ENCODE measurements at places on chromosomes 1 and 21.

DNA sequence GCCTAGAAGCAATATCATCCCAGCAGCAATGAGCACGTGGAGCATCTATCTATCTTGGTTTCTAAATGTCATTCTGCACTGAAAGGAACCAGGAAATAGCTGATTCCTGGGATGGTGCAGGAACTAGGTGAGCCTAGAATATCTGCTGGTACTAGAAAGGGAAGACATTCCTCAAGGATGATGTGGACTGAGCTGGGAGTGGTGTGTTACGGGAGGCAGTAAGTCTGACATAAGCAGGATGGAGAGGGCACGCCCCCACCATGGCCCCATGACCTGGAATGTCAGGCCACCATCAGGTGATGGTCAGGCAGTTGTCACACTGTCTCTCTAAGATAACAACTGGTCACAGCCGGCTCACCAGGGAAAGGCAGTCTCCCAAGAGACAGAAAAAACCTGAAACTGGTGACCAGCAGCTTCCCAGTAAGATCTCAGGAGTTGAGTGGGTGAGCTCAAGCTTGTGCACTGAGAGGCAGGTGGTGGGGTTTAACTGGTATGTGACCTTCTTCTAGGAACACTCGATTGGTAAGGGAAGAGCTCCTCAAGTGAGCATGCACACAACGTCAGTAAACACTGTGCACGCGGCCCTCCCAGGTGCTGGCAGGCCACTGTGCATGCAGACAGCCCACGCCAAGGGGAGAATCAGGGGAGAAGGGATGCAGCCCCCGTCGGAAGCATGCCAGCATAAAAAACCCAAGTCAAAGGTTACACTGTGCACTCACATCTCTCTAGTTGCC lies 148.7 kb downstream of the ADSS2 start:
- no peak for DNase-seq

GRCh38 chr1:198775606-198776005 lies 136.8 kb downstream of the PTPRC start:
- DNase-seq = peak; percentile 83

- DNase-seq = no peak
Measured at GRCh38 chr21:43332861-43333297, 94.1 kb downstream of the SIK1 start.

GRCh38 chr1:206703661-206704060 lies 19.0 kb downstream of the MAPKAPK2 start:
- no peak for DNase-seq

DNA sequence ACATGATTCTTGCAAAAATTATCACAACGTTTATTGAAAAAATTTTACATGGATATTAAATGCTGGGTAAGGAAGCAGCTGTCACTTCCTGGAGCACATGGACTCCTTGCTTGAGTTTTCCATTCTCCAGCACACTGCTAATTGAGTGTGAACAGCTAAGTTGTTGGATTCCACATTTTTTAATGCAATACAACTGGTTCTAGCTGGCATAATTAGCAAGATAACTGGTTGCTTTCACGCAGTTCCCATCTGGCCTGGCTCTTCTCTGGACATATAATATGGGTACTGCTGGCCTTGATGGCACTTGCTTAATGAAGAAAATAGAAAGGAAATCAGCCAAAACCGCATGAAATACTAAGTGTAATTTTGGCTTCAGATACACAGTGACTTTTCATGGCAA lies 26.6 kb downstream of the RGS21 start:
- no peak for DNase-seq

GRCh38 chr1:155698382-155699038 lies 9.6 kb downstream of the DAP3 start:
- no peak for DNase-seq

DNA sequence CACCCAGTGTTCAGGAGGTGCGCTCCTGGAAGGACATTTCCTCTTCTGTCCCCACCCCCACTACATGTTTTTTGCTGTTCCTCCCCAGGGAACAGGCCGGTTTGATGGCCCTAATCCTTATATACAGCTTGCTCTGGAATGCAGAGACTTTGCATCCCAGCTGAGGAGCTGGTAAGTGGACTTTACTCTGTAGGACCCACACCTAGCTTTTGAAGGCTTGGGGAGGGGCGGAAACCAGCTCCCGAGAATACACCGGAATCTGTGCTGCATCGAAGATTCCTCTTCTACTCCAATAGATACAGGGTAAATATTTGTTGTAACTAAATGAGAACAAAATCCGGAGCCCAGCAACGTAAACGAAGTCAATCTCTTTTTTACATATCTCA lies 1.2 kb upstream of the CGN start:
- DNase-seq = no peak

DNA sequence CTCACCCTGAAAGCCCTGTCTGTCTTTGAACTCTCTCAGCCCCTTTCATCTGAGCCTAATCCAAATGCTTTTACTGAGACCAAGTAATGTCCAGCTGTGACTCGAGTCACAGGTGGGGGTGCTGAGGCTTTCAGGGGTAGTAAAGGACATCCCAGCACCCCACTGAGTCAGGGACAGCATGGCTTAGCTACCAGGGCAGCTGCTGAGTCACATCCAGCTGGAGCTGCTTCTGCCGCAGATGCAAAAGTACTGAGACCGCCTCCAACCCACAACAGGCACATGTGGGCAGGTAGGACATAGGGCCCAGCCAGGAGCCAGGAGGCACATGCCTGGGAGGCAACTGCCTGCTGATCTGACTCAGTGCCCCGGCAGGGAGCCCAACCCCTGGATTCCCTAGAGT lies 6.7 kb upstream of the VSIG8 start:
- DNase-seq = no peak

GRCh38 chr1:114729782-114730181 lies 13.2 kb upstream of the NRAS start:
- DNase-seq = no peak

DNA sequence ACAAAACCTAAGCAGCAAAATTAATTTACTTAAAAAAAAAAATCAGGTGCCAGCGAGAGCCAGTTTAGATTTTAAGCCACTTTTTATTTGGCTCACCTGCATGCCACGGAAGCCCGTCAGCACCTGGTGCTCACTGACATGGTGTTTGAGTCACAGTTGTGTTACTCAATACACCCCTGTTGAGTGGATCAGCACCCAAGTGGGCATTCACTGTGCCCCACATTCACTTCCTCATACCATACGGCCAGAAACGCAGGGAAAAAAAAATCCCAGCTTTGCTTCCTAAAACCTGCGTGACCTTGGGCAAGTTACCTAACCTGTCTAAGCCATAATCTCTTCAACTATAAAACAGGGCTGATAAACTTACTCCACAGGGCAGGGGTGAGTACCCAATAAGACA lies 42.8 kb upstream of the SIM2 start:
- DNase-seq = no peak

DNA sequence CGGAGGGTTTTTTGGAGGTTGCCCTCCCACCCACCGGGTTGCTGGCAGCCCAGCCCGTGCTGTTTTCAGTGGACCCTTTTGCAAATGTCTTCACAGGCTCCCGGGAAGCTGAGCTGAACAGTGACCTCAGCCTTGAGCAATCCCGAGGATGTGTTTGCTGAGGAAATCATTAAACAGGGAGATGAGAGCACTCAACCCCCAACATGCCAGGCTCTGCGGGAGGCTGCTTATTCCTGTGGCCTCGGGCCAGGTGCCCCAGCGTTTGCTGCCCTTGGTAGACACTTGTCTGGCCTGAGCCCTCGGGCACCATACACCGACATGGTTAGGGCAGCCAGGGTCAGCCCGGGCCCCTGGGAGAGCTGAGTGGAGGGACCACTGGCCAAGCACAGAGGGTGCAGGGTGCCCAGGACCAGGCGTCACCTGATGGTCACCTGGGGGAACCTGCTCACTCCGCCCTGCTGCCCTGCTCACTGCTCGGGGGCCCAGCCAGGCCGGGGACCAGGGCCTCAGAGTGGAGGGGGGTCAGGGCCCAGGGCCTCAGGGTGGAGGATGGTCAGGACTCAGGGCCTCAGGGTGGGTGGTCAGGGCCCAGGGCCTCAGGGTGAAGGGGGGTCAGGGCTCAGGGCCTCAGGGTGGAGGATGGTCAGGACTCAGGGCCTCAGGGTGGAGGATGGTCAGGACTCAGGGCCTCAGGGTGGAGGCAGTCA lies 42.5 kb upstream of the POFUT2 start:
- no peak for DNase-seq

DNA sequence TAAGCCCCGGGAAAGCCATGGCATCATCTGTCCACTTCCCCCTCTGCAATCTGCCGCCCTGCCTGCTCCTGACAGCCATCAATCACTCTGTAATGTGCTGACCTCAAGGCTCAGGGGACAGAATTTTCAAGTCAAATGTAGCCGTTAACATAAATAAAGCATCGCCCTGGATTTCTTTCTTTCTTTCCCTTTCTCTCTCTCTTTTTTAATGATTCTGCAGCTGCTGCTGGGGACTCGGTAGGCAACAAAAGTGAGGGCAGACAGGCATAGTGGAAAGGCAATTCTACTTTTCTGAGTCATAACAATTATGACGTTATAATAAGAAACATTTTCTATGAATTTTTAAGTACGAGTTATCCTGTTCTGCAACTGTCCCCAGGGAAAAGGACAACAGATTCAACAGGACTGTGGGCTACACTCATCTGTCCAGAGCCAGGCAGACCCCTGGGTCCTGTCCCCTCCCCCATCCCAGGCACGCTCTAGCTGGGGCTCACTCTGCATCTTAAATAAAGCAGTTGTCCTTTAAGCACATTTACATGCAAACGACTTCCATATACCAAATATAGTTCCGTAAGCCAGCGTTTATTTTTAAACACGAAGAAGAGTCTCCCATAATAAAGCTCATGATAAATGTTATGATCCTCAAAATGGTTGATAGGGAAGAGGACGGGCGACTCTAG lies 78.7 kb downstream of the SSBP3 start:
- DNase-seq = no peak

DNA sequence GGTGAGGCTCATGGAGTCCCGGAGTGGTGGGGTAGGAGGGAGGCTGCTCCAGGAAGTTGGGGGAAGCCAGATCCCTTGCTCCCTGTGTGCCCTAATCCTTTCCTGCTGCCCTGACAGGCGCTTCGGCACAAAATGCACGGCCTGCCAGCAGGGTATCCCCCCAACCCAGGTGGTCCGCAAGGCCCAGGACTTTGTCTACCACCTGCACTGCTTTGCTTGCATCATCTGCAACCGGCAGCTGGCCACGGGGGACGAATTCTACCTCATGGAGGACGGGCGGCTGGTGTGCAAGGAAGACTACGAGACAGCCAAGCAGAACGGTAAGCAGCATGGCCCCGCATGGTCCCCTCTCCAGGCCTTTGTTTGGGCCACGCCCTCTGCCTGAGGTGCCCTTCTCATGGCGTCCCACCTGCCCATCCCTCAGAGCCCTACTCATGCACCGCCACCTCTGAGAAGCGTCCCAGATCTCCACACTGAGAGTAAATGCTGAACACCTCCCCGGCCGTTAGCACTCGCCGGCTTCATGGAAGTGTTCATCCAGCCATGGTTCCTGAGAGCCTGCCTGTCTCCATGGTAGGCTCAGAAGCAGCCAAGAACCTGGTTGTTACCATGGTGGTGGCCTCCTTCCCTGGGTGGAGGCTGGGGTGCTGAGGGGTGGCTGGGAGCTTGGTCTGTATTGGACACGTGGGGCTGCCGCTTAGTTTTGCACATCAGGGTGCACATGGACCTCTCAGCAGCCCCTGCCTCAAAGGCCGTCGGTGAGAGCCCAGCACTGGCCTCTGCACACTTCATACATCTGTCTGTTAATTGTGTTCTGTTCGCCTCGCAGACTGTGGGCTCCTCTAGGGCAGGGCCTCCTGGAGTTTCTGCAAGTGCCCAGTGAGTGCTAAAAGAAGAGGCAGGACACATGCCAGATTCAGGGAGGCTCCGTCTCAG lies 36.5 kb downstream of the LHX4 start:
- no peak for DNase-seq

DNA sequence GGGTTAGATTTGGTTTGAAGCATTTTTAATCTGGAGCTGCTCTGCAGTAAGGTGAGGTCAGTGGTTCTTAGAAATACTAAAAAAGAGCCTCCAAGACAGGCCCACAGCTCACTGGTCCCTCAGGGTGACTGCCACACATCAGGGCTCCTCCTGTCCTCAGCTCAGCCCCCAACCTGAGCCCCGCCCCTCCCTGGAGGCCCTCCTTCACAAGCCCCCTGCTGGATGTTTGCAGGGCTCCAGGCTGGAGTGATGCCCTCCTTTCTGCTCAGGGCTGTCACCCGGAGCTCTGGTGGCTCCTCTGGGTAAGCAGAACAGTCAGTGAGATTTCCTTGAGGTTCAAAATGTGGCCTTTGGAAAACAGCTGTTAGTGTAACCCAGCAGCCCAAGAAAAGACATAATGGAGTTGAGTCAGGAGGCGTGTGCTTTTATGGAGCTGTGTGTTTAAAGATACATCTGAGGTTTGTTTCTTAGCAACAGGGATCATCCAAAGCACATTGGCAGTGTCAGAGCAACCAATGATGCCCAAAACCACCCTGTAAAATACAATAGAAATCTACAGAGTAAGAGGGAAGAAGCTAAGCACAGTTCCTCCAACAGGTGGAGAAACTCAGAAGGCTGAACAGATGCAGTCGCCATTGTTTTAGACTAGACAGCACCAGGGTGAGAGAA lies 21.4 kb downstream of the STUM start:
- DNase-seq = no peak

- no peak for DNase-seq
Measured at GRCh38 chr21:42022091-42022430, 11.9 kb upstream of the ZBTB21 start.

DNA sequence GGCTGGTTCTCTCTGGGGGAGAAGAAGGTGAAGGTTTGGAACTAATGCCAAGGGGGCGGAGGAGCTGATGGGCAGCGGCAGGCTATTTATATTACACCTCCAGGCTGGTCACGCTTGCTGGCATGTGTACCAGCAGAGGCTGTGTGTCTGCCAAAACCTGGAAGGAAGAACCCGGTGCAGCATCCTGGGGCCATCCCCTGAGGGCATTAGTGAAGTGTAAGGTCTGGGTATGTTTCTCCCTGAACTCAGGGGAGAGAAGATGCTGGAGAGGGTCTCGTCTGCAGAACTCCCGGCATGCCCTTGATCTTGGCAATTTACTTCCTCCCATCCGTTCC lies 5.3 kb downstream of the DISP3 start:
- DNase-seq = no peak

DNA sequence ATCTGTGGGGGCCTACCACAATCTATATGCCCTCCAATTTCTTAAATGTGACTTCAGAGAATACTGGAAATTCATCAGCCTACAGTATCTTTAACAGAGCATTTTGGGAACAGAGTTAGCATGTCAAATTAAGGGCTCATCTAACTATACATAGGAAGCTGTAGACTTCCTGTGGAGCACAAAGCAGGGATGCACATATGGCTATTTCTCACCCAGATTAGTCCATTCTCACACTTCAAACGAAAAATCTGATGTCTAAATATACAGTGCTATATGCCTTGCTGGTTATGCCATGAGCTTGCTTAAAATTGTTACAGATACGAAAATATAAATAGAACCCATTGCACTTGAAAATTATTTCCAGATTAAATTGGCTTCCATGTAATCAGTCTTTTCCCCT lies 1922.8 kb downstream of the MRPL39 start:
- DNase-seq = no peak
